ENCODE measurements at places on chromosomes 2 and 18.

DNA sequence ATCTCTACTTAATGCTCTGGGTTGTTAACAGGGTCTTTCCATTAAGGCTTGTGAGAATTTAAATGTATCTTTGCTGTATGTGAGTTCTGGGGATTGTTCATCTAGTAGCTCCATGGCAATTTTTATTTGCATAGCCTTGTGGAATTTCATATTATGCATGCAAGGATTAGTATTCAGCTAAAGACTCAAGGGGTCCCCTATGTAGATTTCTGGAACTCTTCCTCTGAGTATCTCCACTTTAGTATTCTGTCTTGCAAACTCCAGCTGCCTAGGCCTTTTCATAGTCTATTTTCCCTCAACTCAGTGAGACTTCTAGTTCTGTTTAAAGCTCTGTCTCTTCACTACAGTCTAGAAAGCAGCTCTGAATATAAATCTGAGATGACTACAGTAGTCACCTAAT is 304.6 kb upstream of the REV1 start:
- DNase-seq: no peak

- DNase-seq: no peak
Measured at GRCh38 chr18:63564561-63564960, 22.4 kb downstream of the SERPINB12 start.

DNA sequence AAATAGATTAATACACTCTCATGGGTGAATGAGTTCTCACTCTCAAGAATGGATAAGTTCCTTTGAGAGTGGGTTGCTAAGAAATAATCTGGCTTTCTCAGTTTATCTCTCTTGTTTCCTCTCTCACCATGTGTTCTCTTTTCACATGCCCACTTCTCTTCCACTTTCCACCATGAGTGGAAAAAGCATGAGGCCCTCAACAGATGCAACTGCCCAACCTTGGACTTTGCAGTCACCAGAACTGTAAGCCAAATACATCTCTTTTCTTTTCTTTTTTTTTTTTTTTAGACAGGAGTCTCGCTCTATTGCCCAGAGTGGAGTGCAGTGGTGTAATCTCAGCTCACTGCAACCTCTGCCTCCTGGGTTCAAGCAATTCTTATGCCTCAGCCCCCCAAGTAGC is 18.1 kb upstream of the ETAA1 start:
- no peak for DNase-seq

DNA sequence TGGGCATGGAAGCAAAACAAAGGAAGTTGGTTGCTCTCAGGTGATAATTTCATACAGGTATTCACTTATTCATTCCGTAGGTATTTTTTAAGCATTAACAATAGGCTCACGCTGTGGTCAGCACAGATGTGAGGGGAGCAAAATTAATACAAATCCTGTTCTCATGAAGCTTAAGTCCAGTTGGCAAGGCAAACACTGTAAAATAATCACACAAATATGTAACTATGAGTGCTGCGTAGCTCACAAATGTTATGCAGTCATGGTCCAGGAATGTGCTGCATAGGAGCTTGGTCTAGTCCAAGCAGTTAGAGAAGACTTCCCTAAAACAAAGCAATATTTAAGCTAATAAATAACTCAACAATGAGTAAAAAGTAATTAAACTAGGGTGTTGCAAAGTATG is 23.9 kb downstream of the SP5 start:
- peak; percentile 97 for DNase-seq

DNA sequence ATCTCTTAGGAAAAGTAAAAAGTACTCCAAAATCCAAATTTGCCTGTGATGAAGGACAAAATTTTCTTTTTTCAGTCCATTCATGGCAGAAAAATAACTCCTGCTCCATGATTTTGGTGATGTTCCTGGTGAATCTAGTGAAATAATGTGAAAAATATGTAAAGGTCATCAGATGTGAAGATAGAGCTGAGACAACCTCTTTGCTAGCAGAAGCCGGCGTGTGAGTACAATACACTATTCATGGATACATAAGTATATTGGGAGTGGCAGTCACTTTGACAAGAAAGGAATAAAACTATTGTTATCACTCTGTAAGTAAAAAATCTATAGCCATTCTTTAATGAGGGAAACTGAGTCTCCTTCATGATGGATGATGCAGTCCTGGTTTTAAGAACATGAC is 6.3 kb upstream of the SLC1A4 start:
- DNase-seq: no peak

- DNase-seq: no peak
Measured at GRCh38 chr2:72716601-72717000, 109.2 kb downstream of the EXOC6B start.

DNA sequence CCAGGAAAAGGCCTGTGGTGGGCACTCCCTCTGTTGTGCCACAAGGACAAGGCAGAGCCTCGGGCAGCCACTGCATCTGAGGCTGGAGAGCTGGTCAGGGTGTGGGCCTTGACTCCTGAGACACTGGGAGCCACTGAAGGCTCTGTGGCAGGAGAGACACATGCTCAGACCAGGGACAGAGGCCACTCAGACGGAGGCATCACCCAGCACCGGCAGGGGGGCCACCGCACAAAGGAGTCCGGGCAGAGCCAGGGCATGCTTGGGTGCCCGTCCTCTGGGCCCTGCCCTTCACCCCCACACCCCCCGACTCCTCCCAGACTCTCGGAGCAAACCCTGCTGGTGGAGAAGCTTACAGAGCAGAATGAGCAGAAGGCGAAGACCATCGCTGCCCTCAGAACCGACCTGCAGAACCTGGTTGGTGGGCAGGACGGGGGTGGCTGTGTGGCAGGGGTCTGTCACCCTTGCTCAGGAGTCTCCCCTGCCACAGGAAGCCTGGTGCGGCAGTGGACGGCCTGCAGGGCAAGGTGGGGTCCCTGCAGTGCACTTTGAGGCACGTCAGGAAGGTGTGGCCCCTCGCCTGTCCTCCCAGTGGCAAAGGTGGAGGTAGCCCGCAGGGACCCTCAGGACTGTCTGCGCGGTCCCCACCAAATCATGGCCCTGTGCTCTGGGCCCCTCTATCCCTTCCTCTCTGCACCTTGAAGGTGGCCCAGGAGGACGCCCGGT is 26.0 kb downstream of the CROCC2 start:
- no peak for DNase-seq

GRCh38 chr18:24799176-24799575 is 338.7 kb downstream of the HRH4 start:
- DNase-seq: no peak

- DNase-seq: peak; percentile 18
Measured at GRCh38 chr18:3088449-3088848, 75.5 kb upstream of the LPIN2 start.

DNA sequence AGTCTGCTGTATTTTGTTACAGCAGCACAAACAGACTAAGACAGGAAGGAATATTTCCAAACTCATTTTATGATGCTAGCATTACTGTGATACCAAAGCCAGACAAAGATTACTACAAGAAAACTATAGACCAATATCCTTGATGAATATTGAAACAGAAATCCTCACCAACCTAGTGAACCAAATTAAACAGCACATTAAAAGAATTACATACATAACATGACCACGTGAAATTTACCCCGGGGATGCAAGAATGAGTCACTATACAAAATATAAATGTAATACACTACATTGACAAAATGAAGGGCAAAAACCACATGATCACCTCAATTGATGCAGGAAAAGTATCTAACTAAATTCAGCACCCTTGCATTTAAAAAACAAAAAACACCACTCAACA is 112.6 kb downstream of the CHN1 start:
- peak; percentile 4 for DNase-seq

DNA sequence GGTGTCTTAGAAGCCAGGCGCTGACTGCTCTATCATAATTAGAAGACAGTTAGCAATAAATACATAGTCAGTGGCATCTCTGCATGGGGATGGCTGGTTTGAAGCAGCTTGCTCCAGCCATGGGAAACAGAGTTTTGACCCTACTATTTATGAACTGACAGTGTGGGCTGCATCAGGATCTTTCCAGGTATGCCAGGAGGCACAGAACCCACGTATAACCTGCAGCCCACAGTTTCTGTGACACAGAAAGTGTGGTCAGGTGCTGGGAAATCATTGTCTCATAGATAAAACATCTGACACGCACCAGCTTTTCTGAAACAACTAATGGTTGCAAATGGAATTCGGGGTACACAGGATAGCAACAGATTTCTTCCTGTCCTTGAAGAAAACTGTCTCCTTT is 34.7 kb downstream of the INPP4A start:
- no peak for DNase-seq

DNA sequence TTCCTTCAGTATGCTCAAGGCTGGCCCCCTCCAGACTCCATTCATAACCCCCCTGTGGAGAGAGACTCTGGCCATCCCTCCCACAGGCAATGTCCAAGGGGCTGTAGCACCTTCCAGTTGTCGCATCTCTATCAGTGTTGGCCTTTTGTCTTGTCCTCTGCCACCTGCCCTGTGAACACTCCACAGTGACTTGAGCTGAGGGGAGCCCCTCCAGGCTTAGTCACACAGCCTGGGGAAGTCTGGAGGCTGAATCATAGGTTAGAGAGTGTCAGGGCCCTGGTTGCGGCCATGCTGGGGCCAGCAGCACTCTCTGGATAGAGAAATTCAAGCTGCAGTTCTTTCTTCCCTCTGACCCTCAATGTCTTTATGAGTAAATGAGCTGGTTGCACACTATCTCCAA is 64.7 kb downstream of the GYPC start:
- DNase-seq: no peak

- DNase-seq: no peak
Measured at GRCh38 chr2:120345608-120346007, 328 bp upstream of the INHBB start.

GRCh38 chr2:34848691-34849090 is 1249.6 kb upstream of the FAM98A start:
- DNase-seq: no peak

GRCh38 chr18:12543697-12544096 is 114.2 kb downstream of the SPIRE1 start:
- DNase-seq: peak; percentile 62

DNA sequence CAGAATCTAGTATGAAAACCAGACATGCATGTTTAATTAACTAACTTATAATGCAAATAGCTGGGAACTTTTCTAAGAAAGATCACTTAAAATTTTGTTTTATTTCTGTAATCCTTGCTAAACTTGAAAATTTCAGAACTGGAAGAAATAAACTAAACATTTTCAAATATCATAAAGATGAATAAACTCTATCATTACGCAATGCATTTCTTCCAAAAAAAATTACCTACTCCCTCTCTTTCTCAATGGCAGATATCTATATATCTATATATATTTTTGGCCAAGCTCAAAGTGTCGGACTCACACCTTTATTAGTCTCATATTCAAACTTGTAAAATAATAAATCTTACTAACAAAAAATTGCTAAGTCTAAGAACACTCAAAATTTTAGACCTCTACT is 158.1 kb downstream of the SLC39A10 start:
- DNase-seq: no peak

DNA sequence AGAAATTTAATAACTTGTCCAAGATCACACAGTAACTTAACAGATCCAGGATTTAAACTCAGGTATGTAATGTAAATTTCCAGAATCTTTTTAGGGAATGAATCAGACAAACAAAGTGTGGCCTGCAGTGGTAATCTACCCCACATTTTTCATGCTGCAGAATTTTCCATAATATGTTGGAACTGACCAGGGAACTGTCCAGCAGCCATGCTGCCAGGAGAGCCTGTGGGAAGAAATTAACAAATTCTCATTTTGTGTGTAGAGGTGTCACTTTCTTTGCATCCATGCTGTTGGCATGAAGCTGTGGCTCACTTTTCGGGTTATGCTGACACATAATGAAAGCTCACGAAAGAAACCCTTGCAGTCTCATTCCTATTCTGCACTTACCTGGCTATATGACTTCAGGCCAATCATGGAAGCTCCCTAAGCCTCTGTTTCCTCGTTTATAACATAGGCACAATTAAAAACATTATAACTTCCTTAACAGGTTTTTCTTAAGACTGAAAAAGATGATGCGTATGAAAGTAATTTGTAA is 54.7 kb downstream of the CDKL4 start:
- DNase-seq: no peak

DNA sequence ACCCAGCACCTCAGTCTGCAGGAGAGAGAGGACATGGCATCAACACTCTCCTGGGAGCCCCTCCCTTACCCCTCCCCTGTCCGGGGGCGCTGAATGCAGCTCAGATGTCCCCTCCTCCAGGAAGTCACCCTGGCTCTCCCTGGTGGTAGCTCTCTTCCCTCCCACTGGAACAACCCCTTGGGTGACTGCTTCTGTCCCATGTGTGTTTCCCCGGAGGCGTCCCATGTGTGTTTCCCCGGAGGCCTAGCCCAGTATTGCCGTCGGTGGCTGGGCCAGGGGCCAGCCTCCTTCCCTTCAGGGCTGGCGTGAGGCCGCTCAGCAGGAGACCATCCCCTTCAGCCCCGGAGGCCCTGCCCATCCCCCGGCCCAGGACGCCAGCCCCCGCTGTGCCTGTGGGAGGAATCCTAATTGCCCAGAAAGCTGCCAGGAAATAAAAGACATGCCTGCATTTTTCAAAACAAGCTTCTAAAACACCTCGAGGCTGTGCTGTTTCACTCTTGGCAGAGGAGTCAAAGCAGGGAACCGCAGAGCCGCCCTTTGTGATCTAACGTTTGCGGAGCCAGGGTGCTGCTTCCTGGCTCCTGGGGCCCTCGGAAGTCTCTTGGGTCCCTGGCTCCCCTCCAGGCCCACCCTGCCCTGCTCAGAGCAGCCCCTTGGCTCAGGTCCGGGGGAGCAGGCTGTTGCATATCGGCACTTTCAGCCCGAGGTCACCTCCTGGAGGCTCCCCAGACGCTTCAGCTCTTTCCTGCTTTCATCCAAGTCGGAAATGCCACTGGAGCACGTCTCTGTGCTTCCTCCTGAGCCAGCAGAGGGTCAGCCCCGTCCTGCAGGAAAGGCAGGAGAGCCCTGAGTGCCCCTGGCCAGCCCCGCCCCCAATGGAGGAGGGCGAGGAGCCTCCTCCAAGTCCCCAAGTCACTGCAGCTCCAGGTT is 11.4 kb downstream of the SNED1 start:
- DNase-seq: peak; percentile 23

DNA sequence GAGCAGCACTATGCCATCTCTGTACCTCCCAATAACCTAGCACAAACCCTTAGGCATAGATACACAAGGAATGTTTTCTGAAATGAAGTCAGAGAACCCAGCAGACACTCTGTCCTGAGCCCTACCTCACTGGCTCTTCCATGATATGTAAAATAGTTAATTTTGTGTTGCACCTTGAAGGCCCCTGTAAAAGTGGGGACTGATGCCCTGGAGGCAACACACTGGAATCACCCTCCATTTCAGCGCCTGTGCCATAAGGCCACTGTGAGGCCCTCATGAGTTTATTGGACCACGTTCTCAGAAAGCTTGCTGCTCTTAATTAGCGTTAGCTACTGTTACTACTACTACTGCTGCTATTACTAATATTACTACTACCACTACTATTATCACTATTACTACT is 670.1 kb upstream of the SOX11 start:
- no peak for DNase-seq

GRCh38 chr18:70991577-70991976 is 702.7 kb downstream of the SOCS6 start:
- DNase-seq: no peak

Measured in bronchial epithelial cell (primary cell).